Naive B cell (primary cell): ENCODE measurements at places on chromosomes 6 and 20.

- DNase-seq, result no peak
Observed at GRCh38 chr20:32010666-32011065, 428 bp downstream of the CCM2L start.

GRCh38 chr6:107550906-107551305, 61.0 kb downstream of the SOBP start:
- no peak for DNase-seq

DNA sequence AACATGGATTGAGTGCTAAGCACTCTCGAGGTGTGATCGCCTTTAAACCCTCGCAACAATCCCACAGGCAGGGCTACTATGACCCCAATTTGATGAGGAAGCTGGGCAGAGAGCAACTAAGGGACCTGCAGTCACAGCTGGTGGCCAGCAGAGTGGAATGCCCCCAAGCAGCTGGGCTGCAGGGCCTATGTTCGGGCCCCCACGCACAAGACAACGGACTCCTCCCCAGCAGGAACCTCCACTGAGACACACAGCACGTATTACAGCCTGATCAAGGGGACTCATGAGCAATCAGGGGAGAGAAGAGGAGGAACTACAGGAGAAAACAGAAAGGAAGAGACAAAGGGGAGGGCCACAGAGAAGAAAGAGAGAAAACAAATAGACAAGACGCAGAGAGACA, 21.7 kb downstream of the CST7 start:
- no peak for DNase-seq

GRCh38 chr6:135306740-135307420, 125.8 kb downstream of the MYB start:
- DNase-seq, result no peak

GRCh38 chr6:108736002-108736361, 112.2 kb upstream of the ARMC2 start:
- no peak for DNase-seq

DNA sequence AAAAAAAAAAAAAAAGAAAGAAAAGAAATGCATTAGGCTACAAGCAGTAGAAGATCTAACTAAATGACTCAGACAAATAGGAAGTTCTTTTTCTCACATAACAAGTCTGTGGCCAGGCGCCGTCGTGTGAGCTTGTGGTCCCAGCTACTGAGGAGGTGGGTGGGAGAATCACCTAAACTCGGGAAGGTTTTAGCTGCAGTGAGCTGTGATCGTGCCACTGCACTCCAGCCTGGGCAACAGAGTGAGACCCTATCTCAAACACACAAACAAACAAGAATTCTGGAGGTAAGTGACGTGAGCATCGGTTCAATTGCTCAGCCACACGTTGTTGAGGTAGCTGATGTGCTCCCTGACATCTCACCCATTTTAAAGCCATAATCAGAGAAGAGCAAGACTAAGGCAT, 37.9 kb upstream of the SLC23A2 start:
- DNase-seq, result no peak

- no peak for DNase-seq
Observed at GRCh38 chr6:156729248-156729647, 47.9 kb upstream of the ARID1B start.

- DNase-seq, result no peak
Observed at GRCh38 chr6:163324688-163325389, 89.7 kb upstream of the QKI start.

- DNase-seq, result no peak
Observed at GRCh38 chr20:63398744-63399514, 37.8 kb upstream of the CHRNA4 start.

- no peak for DNase-seq
Observed at GRCh38 chr6:44332585-44332984, 9.9 kb upstream of the SPATS1 start.
